ENCODE measurements at places on chromosomes 1 and 21. TPM values are rescaled to one million over a fixed set of nuclear protein-coding genes. Genes with fewer than 3 reads are reported as not detected.

- no peak for DNase-seq
These were observed 298.3 kb downstream of the RWDD3 start for GRCh38 chr1:95532335-95532734.

- DNase-seq = no peak
These were observed 5.5 kb downstream of the PTP4A2 start for GRCh38 chr1:31932491-31933316.

- no peak for DNase-seq
These were observed 20.1 kb downstream of the TP73 start for GRCh38 chr1:3672231-3672970.

GRCh38 chr1:6301526-6301925 is 40.6 kb upstream of the GPR153 start:
- no peak for DNase-seq

DNA sequence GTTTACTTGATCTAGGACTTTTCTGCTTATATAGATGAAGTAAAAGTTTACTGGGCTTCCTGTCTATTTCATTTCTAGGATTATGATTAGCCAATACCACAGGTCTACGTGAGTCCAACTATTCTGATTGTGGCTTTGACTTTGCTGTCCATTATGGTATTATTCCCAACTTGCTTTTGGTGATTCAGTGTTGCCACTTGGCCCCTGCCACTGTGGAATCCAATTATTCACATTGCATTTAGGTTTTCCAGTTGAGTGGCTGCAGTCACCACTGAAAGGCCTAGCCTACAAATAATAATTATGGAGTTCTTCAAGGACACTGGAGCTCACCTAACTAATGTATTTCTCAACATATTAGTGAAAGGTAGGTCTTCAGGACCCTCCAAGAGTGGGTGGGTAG is 574.3 kb upstream of the USP24 start:
- no peak for DNase-seq

DNA sequence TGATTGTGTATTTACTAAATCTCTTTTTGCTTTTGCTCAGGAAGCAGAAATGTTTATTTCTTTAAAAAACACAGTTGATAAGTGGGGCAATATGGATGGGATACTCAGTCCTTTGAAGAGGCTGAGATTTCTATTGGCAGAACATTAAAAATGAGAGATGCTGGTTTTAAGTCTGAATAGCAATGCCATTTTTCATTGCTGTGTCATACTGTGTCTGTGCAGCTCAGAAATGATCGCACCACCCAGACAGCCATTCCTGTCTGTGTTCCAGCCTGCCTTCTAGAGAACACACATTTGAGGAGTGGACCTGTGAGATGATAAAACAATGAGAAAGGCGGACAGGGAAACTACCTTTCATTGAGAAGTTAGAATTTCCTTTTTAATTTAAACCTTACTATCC is 231.2 kb upstream of the USP24 start:
- DNase-seq = no peak

- peak; percentile 58 for DNase-seq
These were observed 26.2 kb downstream of the EXTL2 start for GRCh38 chr1:100868364-100868995.

DNA sequence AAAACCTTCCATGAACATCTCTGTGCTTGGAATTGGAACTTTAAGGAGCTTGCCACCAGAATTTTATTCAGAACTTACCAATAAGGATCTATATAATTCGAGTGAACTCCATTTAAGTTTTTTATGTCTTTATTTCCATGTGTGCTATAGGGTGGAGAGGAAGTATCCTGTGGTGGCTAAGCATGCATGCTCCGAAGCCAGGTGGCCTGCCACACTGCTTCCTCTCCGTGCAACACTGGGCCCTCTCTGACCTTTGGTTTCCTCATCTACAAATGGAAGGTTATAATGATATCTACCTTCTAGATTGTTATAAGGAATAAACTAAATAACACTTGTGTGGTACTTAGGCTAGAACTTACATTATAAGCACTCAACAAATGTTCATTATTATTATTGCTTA is 382.1 kb downstream of the PTPRC start:
- no peak for DNase-seq

- peak; percentile 40 for DNase-seq
These were observed 58.4 kb downstream of the AGPAT3 start for GRCh38 chr21:43923391-43923790.

DNA sequence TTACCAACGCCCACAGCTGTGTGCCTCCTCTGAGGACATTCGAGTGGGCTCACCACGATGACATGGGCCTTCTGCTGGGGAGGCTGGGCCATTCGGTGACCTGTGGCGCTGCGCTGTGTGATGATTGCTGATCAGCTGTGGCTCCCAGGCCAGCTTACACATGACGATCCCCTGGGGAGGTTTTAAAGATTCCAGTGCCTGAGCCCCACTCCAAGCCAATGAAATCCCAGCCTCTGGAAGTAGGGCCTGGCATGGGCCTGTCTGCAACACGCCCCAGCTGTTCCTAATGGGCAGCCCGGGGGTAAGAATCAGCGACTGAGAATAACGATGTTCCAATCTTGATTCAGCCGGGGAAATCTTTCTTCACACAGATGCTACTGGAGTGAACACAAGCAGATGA is 153.7 kb downstream of the KCNJ6 start:
- DNase-seq = peak; percentile 24

DNA sequence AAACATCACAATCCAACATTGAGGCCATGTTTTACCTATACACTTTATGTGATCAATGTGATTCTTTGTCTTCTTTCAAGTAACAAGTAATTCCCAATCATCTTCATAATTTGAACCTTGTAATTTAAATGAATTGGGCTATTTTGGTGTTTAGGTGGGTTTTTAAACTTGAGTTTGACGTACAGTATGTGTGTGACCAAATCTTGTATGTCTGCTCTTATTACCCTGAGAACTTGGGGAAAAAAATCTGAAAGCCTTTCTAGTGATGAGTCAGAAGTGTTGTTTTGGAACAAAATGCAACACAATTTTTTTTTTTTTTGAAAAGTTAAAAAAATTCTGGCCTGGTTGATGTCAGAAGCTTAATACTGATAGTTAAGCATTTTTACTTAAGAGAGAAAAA is 68.5 kb downstream of the HHAT start:
- no peak for DNase-seq

DNA sequence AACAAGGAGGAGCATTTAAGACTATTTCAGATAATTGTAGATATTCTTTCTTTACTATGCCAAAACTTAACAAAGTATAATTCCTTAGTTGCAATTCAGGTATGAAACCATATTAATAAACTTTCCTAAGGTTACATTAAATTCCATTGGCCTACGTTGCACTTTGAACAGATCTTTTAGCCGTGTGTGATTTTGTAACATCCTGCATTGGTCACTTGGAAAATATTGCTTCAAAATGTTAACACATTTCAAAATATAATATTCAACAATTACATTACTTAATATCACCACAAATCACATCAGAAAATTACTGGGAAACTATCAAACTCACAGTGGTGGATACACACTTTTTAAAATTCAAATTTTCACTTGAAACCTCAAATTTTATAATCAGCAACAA is 20.2 kb downstream of the ETS2 start:
- DNase-seq = no peak

DNA sequence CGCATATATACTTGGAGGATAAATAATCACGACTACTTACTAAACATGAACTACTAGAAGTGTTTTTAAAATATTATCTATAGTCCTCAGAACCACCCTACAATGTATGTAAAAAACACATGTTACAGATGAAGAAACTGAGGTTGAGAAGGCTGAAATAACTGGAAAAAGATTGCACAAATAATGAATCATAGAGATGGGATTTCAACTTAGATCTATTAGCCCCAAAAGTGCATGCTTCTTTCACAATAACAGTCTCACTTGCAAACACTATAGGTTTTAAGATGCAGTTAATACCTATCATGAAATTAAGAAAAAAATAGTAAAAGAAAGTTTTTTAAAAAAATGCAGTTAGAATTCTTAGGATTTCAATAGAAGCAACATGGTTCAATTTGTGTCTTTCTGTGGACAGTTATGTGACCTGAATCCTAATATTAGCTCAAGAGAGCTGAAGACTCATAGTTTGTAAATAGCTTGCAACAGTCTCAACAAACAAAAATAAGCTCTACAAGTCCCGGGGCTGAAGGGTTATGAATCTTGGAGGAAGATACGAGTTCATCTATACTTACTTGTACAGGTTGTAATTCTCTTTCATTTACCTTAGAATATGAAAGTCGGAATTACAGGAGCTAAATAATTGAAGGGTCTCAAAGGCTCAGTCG is 58.6 kb upstream of the NTPCR start:
- DNase-seq = no peak

GRCh38 chr1:108560189-108560873 is 431 bp downstream of the EEIG2 start:
- DNase-seq = peak; percentile 60

DNA sequence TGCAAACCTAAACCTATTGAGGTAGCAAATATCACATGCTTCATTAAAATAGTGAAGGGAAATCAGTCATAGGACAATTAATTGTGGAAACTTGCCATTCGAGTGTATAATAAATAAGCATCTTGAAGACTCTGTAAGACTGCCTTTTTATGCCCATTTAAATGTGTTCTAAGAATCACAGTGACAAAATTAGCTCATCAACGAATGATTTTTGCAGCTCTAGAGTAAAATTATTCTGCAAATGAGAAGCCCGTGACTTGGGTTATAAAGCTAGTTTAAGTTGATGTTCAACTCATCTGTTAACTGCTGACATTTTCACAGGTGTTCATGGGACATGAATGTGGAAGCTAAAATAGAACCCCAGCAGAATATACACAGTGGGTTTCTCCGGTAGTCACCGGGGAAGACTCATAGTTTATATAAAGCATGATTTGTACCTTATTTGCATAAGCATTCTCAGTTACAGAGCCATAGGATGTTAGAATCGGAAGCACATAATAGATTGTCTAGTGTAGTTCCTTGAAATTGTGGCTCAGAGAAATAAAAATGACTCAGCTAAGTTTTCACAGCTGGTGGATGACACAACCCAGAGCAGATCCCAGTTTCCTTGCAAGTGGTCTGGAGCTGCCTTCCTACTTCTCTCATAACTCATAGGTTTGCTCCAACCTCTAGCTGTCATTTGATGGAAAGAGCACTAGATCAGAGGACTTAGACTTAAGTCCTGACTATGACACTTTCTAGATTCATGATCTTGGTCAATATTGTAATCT is 107.3 kb downstream of the UCHL5 start:
- peak; percentile 72 for DNase-seq

DNA sequence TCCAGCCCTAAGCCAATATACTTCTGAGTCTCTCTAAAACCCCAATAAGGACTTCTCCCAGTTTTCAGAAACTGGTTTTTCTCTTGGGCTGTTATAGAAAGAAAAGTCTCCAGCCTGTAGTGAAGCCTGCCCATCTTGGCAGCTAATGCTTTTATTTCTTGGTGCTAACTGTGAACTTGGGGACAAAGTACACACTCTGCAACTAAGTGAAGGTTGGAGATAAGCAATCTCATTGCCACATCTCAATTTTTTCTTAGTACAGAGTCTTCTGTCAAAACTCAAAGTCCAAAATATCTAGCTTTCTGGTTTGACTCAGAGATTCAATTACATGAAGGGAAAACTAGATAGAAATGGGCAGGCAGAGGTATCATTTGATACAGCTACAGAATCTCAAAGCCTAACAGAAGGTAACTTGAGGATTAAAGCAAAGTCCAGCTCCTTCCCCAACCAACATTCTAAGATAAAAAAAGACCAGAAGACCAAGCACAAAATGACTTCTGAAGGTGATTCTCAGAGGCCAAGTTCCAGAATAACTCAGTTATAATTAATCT is 14.0 kb downstream of the AK2 start:
- DNase-seq = no peak

DNA sequence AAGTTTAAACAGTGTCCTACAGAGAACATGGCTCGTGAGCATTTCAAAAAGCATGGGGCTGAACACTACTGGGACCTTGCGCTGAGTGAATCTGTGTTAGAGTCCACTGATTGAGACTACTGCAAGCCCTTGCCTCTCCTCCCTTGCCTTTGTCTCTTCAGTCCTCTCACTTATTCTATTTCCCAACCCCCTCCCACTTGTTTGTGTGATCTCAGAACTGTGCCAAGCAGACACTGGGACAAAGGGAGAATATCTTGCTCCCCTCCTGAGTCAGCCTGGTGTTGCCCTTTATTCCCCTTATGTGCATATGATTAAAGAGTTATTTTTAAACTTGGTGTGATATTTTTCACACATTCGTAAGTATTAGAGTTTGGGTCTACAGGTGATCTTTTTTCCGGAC is 11.1 kb upstream of the RPRD2 start:
- DNase-seq = no peak

DNA sequence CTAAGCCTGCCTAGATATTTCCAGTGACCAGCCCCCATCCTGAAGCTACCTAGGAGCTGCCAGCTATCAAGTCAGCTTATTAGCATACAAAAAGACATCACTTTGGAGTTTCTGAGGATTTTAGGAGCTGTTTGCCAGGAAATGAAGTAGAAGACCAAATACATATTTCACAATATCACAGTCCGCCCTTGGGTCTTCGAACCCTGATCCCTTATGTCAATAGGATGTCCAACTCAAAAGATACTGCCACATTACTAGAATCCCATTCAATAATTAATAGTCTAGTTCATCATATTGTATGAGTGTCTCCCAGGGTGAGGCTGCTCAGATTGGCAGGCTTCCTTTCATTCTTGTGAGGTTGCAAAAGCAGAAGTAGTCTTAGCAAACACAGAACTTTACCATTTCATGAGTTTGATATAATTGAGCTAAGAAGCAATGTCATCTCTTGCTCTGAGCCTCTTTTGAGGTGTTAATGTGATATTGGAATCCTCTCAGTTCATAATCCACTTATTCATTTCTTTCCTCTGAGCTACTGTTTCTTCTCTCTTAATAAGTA is 13.6 kb downstream of the IPO9 start:
- DNase-seq = no peak

DNA sequence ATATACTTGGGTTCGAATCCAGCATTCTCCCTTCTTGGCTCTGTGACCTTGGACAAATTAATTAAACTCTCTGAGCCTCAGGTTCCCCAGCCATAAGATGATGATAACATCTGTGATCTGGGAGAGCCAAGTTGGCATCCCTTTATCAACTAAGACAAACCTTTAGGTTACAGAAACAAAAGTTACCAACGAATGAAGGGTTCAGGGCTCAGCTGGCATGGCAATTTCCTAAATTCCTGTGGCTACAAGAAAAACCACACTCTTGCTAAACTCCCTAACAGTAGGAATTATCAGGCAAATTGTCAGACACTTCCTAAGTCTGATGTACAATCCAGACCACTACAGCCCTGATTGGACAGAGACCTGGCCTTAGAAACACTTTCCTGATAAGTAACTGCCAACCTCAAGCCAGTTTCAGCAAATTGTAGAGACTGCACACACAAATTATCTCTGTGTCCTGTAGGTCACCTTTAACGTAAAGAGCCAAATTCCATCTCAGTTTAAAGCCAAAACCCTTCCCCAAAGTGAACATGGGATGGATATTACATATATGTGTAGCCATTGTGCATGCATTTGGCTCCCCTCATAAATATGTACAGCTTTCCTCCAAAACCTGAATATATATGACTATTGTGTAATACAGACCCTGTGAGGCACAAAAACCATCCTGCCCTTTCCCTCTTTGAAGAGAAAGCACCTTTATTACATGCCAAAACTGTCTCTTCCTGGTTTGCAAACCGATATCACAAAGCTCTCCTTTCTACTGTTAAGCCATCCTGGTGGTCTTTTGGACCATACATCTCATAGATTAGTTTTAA is 39.5 kb upstream of the EDARADD start:
- no peak for DNase-seq

- no peak for DNase-seq
These were observed 63.2 kb downstream of the TTC3 start for GRCh38 chr21:37136261-37136660.

Gene SLFNL1
- 0.58 TPM for total RNA-seq

Gene OR2T11
- total RNA-seq = not detected

Gene RNU1-4
- total RNA-seq = 2,384 TPM

Gene FABP3
- total RNA-seq = 169 TPM

Gene TNN
- 6.4 TPM for total RNA-seq

Gene PNRC2
- 82.9 TPM for total RNA-seq

Data from muscle of leg (tissue), 16 donors.